Smooth muscle cell of the brain vasculature (primary cell): ENCODE measurements at places on chromosomes 1 and 21.

DNA sequence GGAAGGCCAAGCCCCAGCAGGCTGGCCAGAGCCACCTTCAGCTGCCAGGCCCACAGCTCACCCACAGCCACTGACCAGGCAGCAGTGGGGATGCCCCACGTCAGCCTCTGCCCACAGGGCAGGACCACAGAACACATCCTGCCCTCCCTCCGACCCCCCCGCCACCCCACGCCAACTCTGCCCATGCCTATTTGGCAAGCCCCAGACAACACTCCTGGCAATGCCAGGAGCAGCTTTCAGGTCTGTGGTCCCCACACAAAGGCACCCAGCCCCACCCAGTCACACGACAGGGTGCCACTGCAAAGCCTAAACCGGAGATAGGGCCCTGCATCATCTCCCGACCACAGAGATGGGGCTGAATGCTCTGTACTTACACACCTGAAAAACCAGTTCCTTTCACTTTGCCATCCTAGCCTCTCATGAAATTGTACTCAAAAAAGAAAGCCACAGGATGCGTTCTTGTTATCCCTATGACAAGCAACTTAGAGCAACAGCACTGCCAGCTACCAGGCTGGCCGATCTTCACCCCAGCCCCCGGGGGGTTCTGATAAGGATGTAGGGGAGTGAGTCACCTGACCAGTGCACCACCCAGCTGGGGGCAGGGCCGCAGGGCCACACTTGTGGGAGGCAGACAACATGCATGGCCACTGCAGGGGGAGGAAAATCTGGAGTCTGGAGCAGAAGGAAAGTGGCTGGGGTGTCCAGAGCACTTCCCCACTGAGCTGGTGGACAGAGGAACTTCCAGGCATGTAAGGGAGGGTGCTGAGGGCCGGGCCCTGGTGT, 36.2 kb downstream of the UBE2G2 start:
- no peak for DNase-seq

DNA sequence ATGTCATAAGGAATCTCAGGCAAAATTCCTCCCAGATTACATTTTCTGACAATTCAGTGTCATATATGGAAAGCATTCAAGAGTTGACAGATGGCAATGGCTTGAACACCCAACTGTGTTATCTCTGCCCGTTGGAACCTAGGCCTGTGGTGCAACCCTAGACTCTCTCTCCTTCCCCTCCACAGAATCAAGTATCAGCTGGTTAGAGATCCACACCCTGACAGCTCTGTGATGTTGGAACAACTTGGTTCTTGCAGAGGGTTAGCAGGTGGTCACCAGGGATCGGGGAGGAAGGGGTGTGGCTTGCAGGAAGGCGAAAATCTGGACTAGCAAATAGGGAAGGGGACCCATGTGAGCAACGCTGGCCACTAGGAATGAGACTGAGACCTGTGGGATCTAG, 26.3 kb downstream of the PCSK9 start:
- no peak for DNase-seq

- no peak for DNase-seq
Measured at GRCh38 chr1:248841702-248842395, 3.8 kb downstream of the ZNF672 start.

- DNase-seq: no peak
Measured at GRCh38 chr21:35298757-35299156, 249.7 kb upstream of the RUNX1 start.
